ENCODE measurements at places on chromosomes 7 and 10. TPM values are rescaled to one million over a fixed set of nuclear protein-coding genes. Genes with fewer than 3 reads are reported as not detected.

- DNase-seq, result no peak
- no peak overlapping the region for H3K27ac ChIP-seq
- no peaks in the 10 kb centered on the region for H3K27me3 ChIP-seq
- H3K36me3 ChIP-seq, result no peaks in the 10 kb centered on the region
- no peak overlapping the region for H3K4me3 ChIP-seq
Observed at GRCh38 chr10:68562661-68563570, 2.8 kb downstream of the TET1 start.

GRCh38 chr10:128064108-128064969, 61.9 kb downstream of the MKI67 start:
- H3K27me3 ChIP-seq, result no peaks in the 10 kb centered on the region
- H3K27ac ChIP-seq, result no peak overlapping the region
- H3K4me1 ChIP-seq, result peaks cover 3% of the 10 kb centered on the region
- DNase-seq, result peak; percentile 84

DNA sequence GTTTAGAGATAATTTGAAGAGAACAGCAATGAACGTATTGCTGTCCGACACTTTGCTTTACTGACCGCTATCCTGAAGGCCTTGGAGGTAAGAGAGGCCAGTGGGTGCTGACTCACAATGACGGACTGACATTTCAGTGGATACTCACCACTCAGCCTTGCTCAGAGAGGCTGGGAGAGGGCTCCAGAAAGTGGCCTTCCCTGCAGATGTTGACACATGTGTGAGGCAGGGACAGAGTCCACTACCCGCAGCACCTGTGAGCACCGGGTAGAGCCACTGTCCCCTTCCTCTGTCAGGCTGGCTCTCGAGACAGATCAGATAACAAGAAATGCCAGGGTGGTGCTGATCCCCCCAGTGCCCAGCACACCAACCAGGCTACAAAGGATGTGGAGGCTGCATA, 75.0 kb downstream of the GPR26 start:
- no peak overlapping the region for H3K27ac ChIP-seq
- no peaks in the 10 kb centered on the region for H3K27me3 ChIP-seq
- no peak for DNase-seq
- H3K4me3 ChIP-seq, result no peak overlapping the region
- H3K4me1 ChIP-seq, result no peaks in the 10 kb centered on the region

- H3K4me1 ChIP-seq, result no peaks in the 10 kb centered on the region
- H3K27me3 ChIP-seq, result no peaks in the 10 kb centered on the region
- no peak overlapping the region for H3K27ac ChIP-seq
- no peak for DNase-seq
- H3K4me3 ChIP-seq, result no peak overlapping the region
Observed at GRCh38 chr10:122326385-122326784, 48.1 kb upstream of the PLEKHA1 start.

DNA sequence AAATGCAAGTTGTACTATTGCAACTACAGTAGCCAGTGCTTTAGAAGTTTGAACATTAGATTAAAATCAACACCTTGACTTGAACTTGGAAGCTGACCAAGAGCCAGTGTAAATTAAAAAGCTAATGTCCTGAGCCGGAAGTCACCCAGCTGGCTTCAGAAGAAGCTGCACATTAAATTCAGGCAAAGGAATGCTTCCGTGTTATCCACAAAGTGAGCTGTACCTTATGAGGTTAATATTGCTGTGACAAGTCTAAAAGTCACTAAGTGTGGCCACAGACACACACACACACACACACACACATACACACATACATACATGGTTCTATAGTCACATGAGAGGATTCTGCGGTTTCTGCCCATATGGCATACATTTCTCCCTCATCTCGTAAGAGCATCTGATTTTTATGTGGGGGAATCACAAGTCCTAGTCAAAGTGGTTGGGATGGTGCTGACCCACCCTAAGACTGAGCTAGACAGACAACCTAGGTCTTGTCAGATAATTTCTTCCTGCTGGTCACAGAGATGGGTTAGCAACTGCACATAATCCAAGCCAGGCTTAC, 612.9 kb downstream of the SORCS1 start:
- DNase-seq, result no peak
- no peaks in the 10 kb centered on the region for H3K4me1 ChIP-seq
- no peak overlapping the region for H3K27ac ChIP-seq
- no peaks in the 10 kb centered on the region for H3K36me3 ChIP-seq
- no peaks in the 10 kb centered on the region for H3K27me3 ChIP-seq

GRCh38 chr7:159006610-159007130, 138.0 kb downstream of the VIPR2 start:
- no peak for DNase-seq
- H3K4me3 ChIP-seq, result no peak overlapping the region
- no peaks in the 10 kb centered on the region for H3K4me1 ChIP-seq
- H3K27me3 ChIP-seq, result no peaks in the 10 kb centered on the region
- no peak overlapping the region for H3K27ac ChIP-seq

DNA sequence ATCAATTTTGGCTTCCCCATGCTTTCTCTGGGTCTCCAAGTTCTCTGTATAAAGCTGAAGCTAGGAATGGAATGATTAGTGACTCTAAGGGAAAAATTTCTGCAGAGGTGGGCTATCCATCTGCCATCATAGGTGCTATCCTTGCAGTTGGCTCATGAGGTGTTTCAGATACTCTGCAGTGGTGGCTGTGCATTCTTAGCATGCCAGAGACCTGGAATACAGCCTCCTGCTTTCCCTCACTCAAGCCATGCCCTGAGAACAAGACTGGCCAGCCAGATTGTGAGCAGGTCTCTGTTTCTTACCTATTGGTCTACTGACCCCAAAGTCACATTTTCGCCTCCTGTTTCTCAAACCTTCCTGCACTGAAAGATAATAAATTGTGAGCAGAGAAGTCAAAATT, 719.6 kb downstream of the CCSER2 start:
- H3K27me3 ChIP-seq, result no peaks in the 10 kb centered on the region
- H3K4me3 ChIP-seq, result no peak overlapping the region
- no peak overlapping the region for H3K27ac ChIP-seq

GRCh38 chr10:87739703-87740102, 78.3 kb downstream of the ATAD1 start:
- DNase-seq, result no peak
- no peak overlapping the region for H3K4me3 ChIP-seq
- H3K27me3 ChIP-seq, result no peaks in the 10 kb centered on the region

DNA sequence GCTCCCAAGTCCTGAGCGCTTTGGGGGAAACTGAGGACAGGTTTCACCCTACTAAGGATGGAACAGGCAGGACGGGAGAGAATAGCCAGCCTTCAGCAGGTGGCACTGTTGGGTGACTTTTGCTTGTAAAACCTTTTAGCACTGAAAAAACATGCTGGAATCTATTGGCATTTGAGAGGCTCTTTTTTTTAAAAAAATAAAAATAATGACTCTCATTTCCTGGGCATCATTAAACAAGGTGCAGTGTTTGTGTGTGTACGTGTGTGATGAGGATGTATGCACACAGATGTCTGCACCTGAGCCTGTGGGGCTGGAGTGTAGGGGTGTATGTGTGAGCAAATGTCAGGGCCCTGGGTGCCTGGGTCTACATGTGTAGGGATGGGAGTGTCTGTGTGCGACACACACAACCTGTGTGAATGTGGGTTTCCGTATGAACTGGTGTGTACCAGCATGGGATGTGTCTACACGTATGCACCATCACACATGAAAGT, 177.9 kb downstream of the RPS24 start:
- no peaks in the 10 kb centered on the region for H3K36me3 ChIP-seq
- no peaks in the 10 kb centered on the region for H3K27me3 ChIP-seq
- H3K4me3 ChIP-seq, result no peak overlapping the region

- H3K27ac ChIP-seq, result no peak overlapping the region
- H3K4me1 ChIP-seq, result no peaks in the 10 kb centered on the region
- no peaks in the 10 kb centered on the region for H3K36me3 ChIP-seq
- no peaks in the 10 kb centered on the region for H3K27me3 ChIP-seq
- no peak overlapping the region for H3K4me3 ChIP-seq
Observed at GRCh38 chr7:70588191-70588921, 543.6 kb upstream of the GALNT17 start.

The EIF5AL1 gene
- 0.10 TPM for total RNA-seq

The TAS2R41 gene
- 1.0 TPM for total RNA-seq

The NPC1L1 gene
- total RNA-seq, result 1.1 TPM

The RNLS gene
- total RNA-seq, result 9.4 TPM

The ARL5B gene
- 13.2 TPM for total RNA-seq

The OR2A12 gene
- total RNA-seq, result not detected

The TRIM50 gene
- total RNA-seq, result 2.2 TPM

Measured in aorta (tissue), 5 donors.